MCF 10A (cell line): ENCODE measurements at places on chromosomes 3 and 15.

DNA sequence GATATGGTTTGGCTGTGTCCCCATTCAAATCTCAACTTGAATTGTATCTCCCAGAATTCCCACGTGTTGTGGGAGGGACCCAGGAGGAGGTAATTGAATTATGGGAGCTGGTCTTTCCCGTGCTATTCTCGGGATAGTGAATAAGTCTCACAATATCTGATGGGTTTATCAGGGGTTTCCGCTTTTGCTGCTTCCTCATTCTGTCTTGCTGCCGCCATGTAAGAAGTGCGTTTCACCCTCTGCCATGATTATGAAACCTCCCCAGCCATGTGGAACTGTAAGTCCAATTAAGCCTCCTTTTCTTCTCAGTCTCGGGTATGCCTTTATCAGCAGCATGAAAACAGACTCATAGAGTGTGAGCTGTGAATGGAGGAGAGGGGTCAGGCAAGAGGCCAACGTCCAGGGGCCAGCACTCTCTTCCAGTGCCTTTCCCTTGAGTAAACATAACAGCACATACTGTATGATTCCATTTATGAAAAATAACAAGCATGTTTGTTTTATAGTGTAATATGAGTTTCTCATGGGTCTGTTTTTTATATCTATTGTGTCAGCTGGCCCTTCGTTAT is 16.3 kb upstream of the LCTL start:
- no peak overlapping the region for H3K4me3 ChIP-seq
- H3K36me3 ChIP-seq = no peaks in the 10 kb centered on the region
- peaks cover 6% of the 10 kb centered on the region for H3K27me3 ChIP-seq
- H3K27ac ChIP-seq = no peak overlapping the region

GRCh38 chr3:127720161-127720823 is 47.5 kb downstream of the ABTB1 start:
- H3K4me3 ChIP-seq = no peak overlapping the region
- H3K27me3 ChIP-seq = no peaks in the 10 kb centered on the region
- H3K36me3 ChIP-seq = no peaks in the 10 kb centered on the region
- DNase-seq = no peak
- H3K4me1 ChIP-seq = no peaks in the 10 kb centered on the region
- H3K27ac ChIP-seq = no peak overlapping the region

DNA sequence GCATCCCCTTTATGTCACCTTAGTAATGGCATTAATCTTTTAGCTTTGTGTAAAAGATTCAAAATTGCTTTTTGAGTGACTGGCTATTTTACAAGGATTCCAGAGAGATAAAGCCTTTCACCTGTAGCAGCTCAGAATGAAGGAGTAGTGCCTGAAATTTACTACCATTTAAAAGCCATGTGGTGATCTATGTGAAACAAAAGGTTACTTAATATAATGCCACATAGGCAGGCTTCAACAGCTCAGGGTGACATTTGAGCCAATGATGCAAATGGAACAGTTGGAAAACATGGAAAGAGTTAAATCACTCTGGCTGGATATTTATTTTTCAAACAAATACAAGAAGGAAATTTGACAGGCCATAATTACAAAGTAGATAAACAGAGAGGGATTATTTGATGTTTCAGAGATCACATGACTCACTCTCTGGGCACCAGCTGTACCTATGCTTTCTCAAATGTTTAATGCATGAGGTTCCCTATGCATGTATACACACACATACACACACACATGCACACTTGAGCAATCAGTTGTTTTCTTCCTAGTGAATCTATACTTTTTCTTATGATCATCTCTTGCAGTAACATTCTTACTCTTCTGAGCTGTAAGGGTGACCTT is 171.5 kb downstream of the ZMAT3 start:
- no peak overlapping the region for H3K27ac ChIP-seq
- H3K4me1 ChIP-seq = no peaks in the 10 kb centered on the region
- DNase-seq = no peak
- H3K4me3 ChIP-seq = no peak overlapping the region

DNA sequence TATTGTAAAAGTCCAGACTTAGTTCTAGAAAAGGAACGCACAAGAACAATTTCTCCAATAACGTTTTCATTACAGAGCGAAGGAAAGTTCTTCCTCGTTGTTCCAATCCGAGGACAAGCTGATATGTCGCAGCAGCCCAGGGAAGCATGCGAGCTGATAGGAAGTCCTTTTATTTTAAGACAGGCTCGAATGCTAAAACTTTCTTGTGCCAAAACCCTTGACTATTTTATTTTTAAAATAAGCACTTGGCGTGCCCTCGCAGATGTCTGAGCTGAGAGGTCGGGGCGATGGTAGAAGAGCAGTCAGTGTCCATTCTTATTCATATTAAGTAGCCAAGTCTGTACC is 433 bp upstream of the MITF start:
- peak overlapping the region; percentile 75 for H3K4me3 ChIP-seq
- H3K27ac ChIP-seq = peak overlapping the region; percentile 70
- H3K4me1 ChIP-seq = peaks cover 13% of the 10 kb centered on the region
- DNase-seq = no peak
- peaks cover 22% of the 10 kb centered on the region for H3K27me3 ChIP-seq
- no peaks in the 10 kb centered on the region for H3K36me3 ChIP-seq

DNA sequence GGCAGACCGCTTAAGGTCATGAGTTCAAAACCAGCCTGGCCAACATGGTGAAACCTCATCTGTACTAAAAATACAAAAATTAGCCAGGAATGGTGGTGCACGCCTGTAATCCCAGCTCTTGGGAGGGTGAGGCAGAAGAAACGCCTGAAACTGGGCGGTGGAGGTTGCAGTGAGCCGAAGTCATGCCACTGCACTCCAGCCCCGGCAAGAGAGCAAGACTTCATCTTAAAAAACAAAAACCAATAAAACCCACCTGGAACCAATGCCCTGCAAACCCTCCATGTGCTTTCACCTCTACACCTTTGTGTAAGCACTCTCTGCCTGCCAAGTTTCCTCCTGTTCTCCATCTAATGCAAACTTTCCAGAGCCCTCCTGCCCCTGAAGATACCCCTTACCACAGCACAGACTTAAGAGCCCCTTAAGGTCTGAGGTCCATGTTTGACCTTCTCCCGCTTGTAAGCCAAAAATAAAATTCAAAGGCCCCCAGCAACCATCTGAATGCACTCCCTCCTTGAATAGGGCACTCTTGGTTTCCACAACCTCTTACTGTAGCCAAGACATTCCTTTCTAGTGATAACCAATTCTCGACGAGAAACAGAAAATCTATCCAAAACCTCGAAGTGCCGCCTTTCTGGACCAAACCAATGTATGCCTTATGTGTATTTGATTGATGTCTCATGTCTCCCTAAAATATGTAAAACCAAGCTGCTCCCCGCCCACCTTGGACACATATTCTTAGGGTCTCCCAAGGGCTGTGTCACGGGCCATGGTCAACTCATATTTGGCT is 3.0 kb downstream of the RPL32 start:
- DNase-seq = no peak
- peak overlapping the region; percentile 96 for H3K4me3 ChIP-seq
- H3K27me3 ChIP-seq = no peaks in the 10 kb centered on the region
- peak overlapping the region; percentile 57 for H3K27ac ChIP-seq
- H3K4me1 ChIP-seq = peaks cover 23% of the 10 kb centered on the region
- peaks cover 82% of the 10 kb centered on the region for H3K36me3 ChIP-seq

GRCh38 chr3:67118635-67119034 is 120.5 kb downstream of the KBTBD8 start:
- H3K36me3 ChIP-seq = no peaks in the 10 kb centered on the region
- H3K27ac ChIP-seq = no peak overlapping the region
- no peak for DNase-seq
- H3K4me3 ChIP-seq = no peak overlapping the region

DNA sequence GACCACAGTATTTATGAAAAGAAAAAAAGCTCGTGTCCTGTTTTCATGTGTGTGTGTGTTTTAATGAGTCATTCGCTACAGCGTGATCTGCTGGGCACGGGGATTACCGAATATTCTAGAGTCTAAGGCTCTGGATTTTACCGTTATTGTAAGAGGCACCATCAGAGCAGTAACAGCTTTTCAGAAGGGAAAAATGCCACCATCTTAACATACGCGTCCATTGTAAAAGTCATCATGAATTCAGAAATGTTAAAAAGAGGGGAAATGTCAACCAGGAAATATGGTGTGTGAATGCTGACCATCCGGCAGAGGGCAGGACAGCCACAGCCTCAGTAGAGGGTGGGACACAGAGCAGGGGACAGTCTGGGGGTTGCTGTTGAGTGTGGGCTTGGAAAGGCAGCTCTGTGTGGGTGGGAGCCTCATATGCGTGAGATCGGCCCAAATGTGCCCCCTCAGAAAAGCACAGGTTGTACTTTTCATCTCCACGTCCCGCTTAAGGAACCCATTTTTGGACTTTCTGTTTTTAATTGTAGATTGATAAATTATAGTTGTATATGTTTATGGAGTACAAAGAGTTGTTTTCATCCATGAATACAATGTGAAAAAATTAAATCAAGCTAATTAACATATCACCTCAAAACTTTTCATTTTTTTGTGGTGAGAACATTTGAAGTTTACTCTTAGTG is 69.6 kb downstream of the ASB7 start:
- no peaks in the 10 kb centered on the region for H3K36me3 ChIP-seq
- no peaks in the 10 kb centered on the region for H3K4me1 ChIP-seq
- no peak for DNase-seq
- no peaks in the 10 kb centered on the region for H3K27me3 ChIP-seq

DNA sequence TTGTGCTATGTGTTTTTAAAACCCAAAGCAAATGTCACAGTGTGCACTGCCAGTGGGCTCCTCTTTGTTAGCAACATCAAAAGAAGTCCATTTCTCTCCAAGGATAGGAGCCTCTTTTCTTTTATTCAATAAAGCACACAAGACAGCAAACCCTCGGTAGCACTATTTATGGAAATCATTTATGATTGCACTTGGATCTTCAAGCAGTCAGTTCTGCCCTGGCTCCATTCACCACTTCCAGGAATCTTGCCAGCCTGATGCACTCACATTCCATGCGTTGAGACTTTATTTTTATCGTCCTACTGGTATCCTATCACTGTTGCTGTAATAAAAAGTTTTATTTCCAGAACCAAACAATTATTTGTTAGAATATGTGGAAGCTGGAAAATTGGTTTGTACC is 412.1 kb downstream of the TBL1XR1 start:
- H3K27me3 ChIP-seq = no peaks in the 10 kb centered on the region
- DNase-seq = no peak
- H3K4me3 ChIP-seq = no peak overlapping the region

- H3K36me3 ChIP-seq = peaks cover 4% of the 10 kb centered on the region
- DNase-seq = peak; percentile 72
- peaks cover 27% of the 10 kb centered on the region for H3K4me1 ChIP-seq
- no peak overlapping the region for H3K4me3 ChIP-seq
- H3K27me3 ChIP-seq = no peaks in the 10 kb centered on the region
- H3K27ac ChIP-seq = no peak overlapping the region
Measured at GRCh38 chr15:69394556-69395282, 19.4 kb upstream of the KIF23 start.

GRCh38 chr3:100650651-100651619 is 41.5 kb downstream of the ADGRG7 start:
- peak overlapping the region; percentile 66 for H3K4me3 ChIP-seq
- peak overlapping the region; percentile 87 for H3K27ac ChIP-seq
- no peaks in the 10 kb centered on the region for H3K27me3 ChIP-seq
- peak; percentile 68 for DNase-seq
- peaks cover 13% of the 10 kb centered on the region for H3K4me1 ChIP-seq

- no peak for DNase-seq
- no peaks in the 10 kb centered on the region for H3K27me3 ChIP-seq
- no peaks in the 10 kb centered on the region for H3K36me3 ChIP-seq
- no peak overlapping the region for H3K4me3 ChIP-seq
Measured at GRCh38 chr15:71316911-71317310, 201.6 kb downstream of the THSD4 start.

GRCh38 chr3:139652561-139652960 is 25.2 kb downstream of the NMNAT3 start:
- H3K4me3 ChIP-seq = no peak overlapping the region
- DNase-seq = no peak
- H3K27me3 ChIP-seq = no peaks in the 10 kb centered on the region
- no peaks in the 10 kb centered on the region for H3K36me3 ChIP-seq

GRCh38 chr3:158671821-158672214 is 630 bp downstream of the LXN start:
- H3K4me3 ChIP-seq = peak overlapping the region; percentile 79
- H3K27me3 ChIP-seq = no peaks in the 10 kb centered on the region
- H3K36me3 ChIP-seq = peaks cover 37% of the 10 kb centered on the region
- H3K4me1 ChIP-seq = peaks cover 16% of the 10 kb centered on the region
- peak overlapping the region; percentile 87 for H3K27ac ChIP-seq

DNA sequence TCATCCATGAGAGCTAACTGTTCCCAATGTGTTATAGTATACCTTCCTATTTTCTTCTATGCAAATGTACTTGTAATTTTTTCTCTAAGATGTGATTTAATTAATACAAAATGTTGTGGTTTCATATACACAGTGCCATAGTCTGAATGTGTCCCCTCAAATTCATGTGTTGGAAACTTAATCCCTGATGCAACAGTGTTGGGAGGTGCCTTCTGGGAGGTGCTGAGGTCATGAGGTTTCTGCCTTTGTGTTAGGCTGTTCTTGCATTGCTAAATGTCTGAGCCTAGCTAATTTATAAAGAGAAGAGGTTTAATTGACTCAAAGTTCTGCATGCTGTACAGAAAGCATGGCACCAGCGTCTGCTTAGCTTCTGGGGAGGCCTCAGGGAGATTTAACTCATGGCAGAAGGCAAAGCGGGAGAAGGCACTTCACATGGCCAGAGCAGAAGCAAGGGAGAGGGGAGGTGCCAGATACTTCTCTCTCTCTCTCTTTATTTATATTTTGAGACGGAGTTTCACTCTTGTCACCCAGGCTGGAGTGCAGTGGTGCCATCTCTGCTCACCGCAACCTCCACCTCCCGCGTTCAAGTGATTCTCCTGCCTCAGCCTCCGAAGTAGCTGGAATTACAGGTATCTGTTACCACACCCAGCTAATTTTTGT is 34.7 kb upstream of the BNIP2 start:
- H3K27ac ChIP-seq = no peak overlapping the region
- H3K4me1 ChIP-seq = no peaks in the 10 kb centered on the region
- H3K27me3 ChIP-seq = no peaks in the 10 kb centered on the region
- no peak overlapping the region for H3K4me3 ChIP-seq

- no peaks in the 10 kb centered on the region for H3K4me1 ChIP-seq
- no peak for DNase-seq
- no peak overlapping the region for H3K4me3 ChIP-seq
- H3K27ac ChIP-seq = no peak overlapping the region
- no peaks in the 10 kb centered on the region for H3K27me3 ChIP-seq
- H3K36me3 ChIP-seq = no peaks in the 10 kb centered on the region
Measured at GRCh38 chr3:186534113-186534669, 10.0 kb downstream of the CRYGS start.

GRCh38 chr3:143809121-143809621 is 39.1 kb downstream of the SLC9A9 start:
- peaks cover 3% of the 10 kb centered on the region for H3K4me1 ChIP-seq

- H3K27me3 ChIP-seq = no peaks in the 10 kb centered on the region
- H3K36me3 ChIP-seq = no peaks in the 10 kb centered on the region
- no peak overlapping the region for H3K27ac ChIP-seq
- no peak overlapping the region for H3K4me3 ChIP-seq
Measured at GRCh38 chr3:160949460-160949859, 155.7 kb downstream of the B3GALNT1 start.

DNA sequence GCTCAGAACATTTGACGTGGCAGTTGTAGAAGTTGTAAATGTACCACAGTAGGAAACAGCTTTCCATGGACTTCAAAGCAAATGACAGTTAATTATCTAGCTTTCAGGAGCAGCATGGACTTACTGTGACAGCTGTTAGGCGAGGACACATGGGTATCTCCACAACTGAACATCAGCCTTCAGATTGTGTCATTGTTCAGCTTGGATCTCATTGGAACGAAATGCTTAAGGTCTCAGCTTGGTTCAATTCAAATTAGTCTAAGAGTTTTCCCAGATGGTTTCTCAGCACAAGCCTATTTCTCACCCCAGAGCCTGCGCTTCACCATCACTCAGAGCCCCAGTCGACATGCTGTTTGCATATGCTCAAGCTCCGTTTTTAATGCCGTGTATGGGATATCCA is 21.1 kb upstream of the GYG1 start:
- H3K4me1 ChIP-seq = no peaks in the 10 kb centered on the region
- H3K27me3 ChIP-seq = no peaks in the 10 kb centered on the region
- no peak overlapping the region for H3K27ac ChIP-seq
- H3K36me3 ChIP-seq = no peaks in the 10 kb centered on the region
- no peak overlapping the region for H3K4me3 ChIP-seq
